Natural killer cell treated with Interleukin-12 subunit alpha and Interleukin-12 subunit beta and Interleukin-15 and Interleukin-18, amount 100 ng/mL, for 72 hours (primary cell): ENCODE measurements at places on chromosomes 5 and 9.

DNA sequence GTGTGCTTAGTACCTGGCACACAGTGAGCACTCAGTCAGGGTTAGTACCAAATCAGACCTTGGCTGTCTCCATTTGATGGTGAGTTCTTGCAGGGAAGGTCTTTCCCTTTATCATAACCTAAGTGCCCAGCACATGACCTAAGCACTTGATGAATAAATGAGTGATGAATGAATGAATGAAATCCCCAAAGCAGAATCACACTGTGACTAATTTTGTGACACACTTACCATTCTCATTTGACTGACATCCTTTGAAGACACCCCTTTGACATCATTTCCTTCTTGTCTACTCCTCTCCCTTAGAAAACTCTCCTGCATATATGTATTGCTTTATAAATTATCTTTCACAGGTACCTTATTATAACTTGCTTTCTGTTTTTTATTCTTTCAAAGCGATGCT lies 130.2 kb upstream of the ELL2 start:
- no peak for DNase-seq

DNA sequence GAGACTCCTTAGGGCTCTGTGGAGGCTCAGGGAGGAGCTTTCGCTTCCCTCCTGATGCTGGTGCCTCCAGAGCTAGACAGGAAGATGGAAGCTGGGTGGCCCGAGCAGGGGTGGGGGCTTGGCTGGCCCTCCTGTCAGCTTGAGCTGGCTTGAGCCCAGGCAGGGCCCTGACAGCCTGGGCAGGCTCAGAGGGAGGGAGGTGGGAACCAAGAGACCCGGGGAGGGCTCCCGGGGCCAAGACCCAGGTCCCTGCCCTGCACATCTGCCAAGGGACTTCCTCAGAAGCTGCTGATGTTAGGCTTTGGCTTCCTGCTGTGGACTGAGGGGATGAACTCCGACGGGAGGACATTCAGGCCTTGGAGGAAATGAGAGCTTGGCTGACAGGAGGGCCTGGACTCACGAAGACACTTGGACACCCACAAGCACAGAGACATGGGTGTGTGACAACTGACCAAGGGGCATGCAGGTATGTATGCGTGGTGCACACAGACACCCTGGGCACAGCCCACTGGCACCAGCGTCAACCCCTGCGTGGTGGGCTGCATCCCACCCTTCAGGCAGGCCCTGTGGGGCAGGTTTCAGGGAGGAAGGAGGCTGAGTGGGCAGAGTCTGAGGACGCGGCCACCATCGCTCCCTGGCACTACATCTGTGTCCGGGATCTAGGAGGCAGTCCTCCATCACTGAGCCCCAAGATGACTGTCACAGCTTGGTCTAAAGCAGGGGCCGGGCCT lies 1.7 kb upstream of the LTC4S start:
- no peak for DNase-seq

DNA sequence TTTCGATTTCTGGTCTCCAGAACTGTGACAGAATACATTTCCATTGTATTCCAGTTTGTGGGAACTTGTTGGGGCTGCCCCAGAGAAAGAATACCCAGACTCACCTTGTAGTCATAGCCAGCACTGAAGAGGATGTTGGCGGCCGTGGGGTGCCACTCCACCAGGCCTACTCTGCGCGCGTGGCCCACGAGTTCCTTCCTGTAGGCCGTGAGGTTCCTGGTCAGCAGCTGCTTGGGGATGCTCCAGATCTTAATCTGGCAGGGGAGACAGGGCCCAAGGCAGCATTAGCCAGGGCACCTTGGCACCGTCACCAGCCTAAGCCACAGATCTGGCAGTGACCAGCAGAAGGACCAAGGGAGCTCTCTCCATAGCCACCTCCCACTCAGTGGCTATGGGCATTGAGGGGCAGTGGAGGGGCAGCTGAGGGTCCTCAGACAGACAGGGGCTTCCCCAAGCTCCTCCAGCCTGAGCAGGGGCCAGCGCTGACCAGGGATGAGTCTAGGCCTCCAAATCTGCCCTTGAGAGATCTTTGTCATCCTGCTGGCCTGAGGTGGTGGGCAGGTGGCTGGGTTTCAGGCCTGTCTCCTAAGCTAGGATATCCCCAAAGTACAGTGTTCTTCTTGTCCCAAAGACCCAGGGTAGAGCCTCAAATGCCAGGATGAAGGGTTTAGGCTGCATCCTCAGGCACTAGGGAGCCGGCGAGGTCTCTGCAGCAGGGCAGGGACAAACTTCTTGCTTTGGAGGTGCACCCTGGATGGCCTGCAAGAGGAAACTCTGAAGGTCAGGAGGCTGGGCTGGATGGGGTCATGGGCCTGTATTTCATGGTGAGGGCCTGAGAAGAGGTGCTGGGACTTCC lies 15.9 kb upstream of the TRIM14 start:
- DNase-seq, result no peak

DNA sequence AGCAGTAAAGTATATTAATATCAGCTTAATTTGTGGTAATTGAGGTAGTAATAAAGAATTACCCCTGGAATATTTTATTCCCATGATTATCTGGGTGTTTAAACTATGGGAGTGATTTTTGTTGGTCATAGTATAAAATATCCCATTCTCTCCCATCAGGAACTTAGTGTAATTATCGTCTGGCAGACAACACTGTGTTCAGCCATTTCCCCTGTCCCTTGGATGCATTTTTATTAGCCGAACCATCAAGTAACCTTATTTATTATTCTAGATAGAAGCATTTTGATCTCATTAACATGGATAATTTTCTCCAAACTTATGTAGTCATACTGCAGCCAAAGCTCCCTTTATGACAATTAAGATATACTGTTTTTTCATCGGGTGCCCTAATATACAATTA lies 320.8 kb downstream of the MAT2B start:
- DNase-seq, result no peak

- DNase-seq, result no peak
These were observed 75.1 kb downstream of the MROH2B start for GRCh38 chr5:40995801-40996586.

DNA sequence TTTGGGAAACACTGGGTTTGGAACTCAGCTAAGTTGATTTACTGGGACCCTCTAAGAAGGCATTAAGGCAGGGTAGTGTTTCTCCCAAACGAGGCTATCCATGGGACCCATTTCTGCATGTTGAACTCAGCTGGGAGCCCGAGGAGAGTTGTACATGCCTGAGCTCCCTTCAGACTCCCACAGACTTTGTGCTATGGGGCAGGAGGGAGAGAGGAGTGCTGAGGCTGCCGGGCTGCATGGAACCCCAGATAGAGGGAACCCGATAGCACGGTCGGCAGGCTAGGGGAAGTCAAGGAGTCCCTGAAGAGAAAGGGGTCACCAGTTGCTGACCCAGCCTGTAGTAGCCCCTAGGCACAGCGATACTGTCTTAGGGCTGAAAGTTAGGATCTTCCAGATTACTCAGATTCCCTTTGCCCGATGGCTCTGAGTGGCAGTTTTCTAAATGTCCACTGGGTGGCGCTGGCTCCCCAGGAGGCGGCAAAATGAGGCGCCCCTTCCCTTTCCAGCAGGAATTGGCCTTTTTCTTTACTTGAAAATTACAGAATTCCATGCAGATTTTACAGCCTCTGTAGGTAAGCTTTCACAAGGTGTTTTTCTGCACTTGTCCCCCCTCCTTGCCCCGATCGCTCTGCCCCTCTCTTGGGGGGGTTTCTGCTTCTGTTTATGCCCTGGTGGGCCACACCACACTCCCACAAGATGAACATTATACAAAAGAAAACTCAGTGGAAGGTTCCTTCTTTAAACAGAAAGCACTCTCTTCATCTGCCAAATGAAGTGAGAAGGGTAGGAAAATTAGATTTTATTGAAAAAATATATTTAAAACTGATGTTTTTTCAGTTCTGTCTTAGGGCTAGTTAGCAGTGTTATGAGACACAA lies 17.8 kb downstream of the NANS start:
- DNase-seq, result peak; percentile 76

DNA sequence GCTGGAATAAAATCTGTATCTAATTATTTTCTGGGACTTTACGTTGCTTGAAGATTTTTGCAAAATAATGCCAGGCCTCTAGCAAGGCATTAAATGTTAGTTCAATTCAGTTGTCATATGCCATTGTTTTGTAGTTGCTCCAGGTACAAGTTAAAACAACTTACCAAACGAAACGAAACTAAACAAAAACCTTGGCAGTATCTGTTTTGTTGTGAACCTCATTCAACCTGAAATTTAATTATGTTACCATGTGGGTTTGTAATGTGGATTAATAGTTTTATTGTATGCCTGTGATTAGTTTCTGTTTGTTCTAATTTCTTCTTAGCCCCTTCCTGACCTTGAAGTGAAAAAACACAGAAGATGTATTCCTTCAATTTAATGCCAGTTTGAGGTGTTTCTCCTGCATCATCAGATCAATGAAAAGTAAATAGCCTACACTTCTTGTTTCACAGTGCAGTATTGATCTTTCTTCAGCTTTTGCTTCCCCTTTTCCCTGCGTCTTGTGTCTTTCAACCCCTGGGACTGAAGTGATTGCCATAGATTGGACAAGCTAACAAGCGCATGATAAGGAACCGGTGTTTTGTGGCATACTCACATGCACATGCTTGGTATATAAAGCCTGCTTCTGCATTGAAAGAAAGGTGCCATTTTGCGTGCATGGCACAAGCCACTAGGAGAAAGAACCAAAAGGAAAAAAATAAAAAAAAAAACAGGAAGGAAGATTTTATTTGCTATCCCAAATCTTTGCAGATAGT lies 699.0 kb upstream of the ARRDC3 start:
- no peak for DNase-seq

DNA sequence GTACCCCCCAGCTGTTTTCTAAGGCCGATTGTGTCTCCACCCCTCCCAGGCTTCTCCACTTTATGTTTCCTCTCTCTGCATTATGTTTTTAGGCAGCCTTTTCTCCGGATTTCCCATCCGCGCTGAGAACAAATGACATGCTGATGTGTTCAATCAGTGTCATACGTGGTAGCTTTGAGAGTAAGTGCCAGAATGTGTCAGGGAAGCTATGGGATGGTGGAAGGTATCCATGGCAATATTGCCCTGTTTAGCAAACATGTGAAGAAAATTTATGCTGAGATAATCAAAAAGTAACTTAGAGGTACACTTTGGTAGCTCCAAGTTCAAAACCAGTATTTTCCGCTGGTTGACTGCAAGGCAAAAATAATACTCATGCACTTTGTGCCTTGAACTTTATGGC lies 36.6 kb upstream of the LECT2 start:
- no peak for DNase-seq

DNA sequence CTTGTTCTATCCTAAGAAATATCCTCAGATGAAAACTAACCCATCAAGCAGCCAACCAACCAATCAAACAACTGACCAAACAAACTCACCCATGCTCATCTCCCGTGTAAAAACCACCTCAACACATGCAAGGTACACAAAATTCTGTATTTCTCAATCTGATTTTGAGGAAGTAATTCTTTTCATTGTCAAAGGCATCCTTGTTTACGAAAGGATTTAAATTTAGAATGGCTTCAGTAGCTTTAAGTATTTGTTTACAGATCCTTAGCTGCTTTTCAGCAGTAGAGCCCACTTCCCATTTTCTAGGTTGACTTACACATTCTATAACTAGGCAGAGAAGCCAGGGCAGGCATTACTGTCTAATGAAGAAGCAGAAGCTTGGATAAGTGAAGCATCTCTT lies 78.6 kb downstream of the NTRK2 start:
- DNase-seq, result no peak

- DNase-seq, result no peak
These were observed 1031.2 kb downstream of the EFNA5 start for GRCh38 chr5:106639488-106639887.

DNA sequence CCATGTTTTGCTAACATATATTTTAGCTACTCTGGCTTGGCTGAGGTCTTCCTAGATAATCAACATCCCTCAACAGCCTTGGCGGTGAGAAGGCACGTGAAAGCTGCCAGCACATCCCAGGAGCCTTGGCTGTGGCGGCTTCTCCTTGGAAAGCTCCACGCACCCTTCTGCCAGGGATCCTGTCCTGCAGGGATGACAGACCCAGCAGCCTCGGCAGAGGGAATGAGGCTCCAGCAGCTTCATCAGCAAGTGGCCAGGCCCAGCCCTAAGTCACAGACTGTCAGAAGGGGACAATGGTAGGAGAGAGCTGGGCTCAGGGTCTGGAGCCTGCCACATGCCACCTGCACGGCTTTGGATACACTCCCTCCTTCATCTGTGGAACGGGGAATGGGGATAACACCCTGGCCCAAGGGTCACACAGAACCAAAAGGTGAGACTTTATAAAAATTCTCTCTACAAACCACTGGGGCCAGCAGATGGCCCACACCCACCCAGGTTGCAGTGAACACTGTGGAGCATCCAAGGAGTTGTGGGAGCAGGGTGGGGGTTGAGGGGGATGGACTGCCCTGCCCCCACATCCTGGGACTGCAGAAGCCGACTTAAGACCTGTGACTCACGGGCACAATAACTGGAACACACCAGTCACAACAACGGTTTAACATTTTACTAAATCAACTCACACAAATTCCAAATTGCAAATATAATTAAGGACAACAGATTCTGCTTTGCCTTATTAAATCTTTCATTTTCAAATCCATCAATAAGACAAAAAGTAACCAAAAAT lies 65.1 kb downstream of the MACROH2A1 start:
- no peak for DNase-seq

DNA sequence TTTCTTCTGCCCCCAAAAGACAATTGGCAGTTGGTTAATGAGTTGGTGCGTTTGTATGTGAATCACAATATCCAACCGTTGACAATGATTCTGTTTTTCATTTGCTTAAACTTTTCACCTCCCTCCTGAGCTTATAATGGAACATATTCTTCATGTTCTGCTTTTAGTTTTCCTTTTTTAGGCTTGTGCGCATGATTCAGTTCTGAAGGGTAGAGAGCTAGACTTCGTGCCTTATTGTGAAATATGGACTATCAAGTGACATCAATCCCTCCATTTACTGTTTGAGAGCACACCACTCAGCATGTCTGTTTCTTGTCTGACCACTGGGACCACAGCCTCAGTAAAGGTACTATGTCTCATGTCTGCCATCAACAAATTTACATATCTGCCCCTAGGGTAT lies 30.5 kb upstream of the LPAR1 start:
- no peak for DNase-seq

- no peak for DNase-seq
These were observed 55.7 kb downstream of the SHC3 start for GRCh38 chr9:89122949-89123348.

DNA sequence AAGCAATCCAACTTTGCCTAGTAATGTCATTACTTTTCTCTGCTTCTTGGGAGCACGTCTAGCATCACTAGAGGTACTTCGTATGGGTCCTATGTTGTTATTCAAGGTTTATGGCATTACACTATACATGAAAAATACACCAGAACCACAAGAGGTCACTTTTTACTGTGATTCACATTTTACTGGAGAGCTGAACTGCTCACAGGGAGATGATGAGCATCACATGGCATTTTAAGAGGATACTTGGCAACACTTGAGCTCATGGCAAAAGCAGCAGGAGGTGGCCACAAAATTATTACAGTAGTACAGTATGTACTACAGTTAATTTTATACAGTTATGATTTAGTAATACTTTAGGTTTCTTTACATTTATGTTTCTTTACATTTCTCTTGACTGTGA lies 223.4 kb downstream of the PARP8 start:
- no peak for DNase-seq

- DNase-seq, result no peak
These were observed 27.8 kb upstream of the SH3GL2 start for GRCh38 chr9:17551023-17551422.
